Frontal cortex (tissue), 4 donors: ENCODE measurements at places on chromosomes 12 and 14. TPM values are rescaled to one million over a fixed set of nuclear protein-coding genes. Genes with fewer than 3 reads are reported as not detected.
A peak's percentile ranks its signal among the peaks of the same experiment; 100 is the strongest.

GRCh38 chr14:48504921-48505320 is 829.5 kb upstream of the MDGA2 start:
- DNase-seq = no peak

DNA sequence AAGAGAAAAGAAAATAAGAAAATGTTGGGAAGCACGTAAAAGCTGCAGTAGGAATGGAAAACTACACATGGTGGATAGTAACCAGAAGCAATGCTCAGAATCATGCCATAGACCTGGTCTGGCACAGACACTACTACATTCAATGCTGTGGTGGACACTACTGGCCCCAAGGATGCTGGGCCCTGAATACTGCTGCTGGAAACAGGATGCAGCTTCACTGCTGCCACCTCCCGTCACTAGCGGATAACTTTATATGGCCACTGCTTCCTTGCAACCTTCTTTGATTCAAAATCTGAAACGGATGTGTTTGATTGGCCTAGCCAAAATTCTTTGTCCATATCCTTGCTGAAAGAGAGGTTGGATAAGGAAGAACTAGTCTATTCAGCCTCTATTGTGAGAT is 30.7 kb downstream of the ADCY6 start:
- no peak for DNase-seq

- DNase-seq = no peak
Observed at GRCh38 chr12:114445401-114446323, 39.7 kb upstream of the TBX5 start.

GRCh38 chr14:56202256-56202655 is 84.0 kb downstream of the PELI2 start:
- no peak for DNase-seq

DNA sequence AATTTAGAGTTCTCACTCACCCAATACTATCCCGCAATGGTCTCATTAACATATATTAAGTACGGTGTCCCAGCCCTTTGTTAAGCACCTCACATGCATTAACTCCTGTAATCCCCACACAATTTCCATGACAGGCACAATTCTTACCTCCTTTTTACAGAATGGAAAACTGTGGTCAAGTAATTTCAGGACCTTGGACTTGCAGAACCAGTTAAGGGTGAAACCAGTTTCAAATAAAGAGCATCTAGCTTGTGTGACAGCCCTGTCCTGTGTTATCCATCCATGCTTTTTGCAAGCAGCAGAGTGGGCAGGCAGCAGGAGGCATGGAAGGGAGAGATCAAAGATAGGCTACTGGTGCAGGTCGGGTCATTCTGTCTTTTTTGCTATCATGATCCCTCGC is 470.8 kb downstream of the NELL2 start:
- no peak for DNase-seq

GRCh38 chr12:111503116-111503515 is 96.0 kb downstream of the ATXN2 start:
- DNase-seq = peak; percentile 21

Gene KRT79
- total RNA-seq = not detected

DNA sequence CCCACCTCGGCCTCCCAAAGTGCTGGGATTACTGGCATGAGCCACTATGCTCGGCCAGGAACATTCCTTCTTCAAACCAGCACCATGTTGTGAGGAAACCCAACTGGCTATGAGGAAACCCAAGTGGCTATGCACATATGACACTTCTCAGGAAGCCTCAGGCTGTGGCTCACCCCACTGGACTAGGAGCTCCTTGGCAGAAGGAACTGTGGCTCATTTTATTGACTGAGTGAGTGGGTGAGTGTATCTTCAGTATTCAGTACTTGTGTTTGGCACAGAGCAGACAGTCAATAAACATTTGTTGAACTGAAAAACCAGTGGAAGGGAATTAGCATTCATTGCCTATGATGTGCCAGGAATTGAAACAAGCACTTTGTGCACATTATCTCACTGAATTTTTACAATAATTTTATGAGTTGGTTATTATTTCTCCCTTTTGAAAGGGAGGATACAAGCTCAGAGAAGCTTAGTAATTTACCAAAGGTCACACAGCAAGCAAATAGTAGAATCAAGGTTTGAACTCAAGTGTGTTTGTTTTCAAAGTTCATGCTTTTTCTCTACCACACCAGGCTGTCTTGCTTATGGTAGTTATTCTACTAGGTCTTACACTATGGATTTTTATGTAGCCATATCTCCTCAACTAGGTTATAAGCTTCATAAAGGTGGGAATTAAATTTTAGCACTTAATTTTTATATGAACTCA is 121.6 kb downstream of the VEZT start:
- DNase-seq = no peak

Gene ZDHHC22
- 5.7 TPM for total RNA-seq

DNA sequence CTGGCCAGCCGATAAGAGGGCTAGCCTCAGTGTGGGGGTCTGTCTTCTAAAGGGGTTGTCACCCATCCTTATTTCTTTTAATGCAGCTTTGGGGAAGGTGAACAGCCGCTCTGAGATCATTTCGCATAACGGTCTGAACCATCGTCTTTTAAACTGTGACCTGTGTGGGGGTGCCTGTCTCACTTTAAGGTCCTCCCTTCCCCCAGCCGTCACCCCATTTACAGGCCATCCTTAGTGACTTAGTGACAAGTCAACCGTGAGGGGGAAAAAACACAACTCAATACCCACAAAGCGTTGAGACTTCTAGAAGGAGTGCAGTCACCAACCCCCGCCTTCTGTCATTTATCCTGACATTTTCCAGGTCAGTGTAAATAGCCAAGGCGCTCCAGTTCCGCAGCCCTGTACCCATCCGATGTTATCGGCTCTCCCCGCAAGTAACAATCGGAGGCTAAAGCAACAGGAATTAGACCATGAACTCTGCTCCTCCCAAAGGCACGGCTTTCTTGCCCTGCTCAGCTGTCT is 505 bp upstream of the DENND5B start:
- DNase-seq = peak; percentile 42

GRCh38 chr12:95100264-95101190 is 27.1 kb upstream of the NR2C1 start:
- DNase-seq = no peak

DNA sequence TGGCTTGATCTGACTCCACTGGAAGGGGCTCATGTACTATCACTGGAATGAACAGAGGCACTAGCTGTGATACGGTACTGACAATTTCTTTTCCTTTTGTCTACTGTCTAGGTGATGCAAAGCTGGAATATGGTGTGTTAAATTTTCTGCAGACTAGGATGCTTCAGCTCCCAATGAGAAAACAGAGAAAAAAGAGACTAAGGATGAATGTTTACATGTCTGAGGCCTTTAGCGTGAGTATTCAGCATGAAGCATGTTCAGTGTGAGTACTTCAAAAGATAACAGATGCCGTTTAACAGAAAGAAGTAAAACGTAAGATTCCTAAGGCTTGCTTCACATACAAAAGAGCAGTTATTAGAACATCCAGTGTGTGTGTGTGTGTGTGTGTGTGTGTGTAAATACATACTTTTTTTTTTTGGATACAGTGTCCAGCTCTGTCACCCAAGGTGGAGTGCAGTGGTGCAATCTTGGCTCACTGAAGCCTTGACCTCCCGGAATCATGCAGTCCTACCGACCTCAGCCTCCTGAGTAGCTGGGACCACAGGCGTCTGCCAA is 92.3 kb upstream of the FERMT2 start:
- DNase-seq = no peak

Gene NOXRED1
- total RNA-seq = 1.2 TPM

DNA sequence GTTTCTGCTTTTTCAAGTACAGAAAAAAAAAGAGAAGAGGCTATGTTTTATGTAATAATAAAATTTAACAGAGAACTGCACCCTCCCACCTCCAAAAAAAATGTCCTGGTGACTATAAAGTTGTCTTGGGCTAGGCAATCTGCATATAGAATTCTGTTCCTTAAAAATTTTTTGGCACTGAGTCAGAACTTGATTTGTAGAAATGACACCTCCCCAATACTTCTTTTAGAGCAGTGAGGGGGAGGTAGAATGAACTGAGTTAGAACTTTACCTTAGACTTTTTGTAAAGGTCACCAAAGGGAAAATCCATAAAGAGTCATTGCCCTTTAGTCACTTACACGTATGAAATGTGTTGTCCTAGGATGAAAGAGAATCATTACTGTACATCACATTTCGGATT is 80.0 kb downstream of the BTG1 start:
- no peak for DNase-seq

Gene KCNJ8
- total RNA-seq = 6.5 TPM

Gene A2ML1
- total RNA-seq = 0.41 TPM

DNA sequence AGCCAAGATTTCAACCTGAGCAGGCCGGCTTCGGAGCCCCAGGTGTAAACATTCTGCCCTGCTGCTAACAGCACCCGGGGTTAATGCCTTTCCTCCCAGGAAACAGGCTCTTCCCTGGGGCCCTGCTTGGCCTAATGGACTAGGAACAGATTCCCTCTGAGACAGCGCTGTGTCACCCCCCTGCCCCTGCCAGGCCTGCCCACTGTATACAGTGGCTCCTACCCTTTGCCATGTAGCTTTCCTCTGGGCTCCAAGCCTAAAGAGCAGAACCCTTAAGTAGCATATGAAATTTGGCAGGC is 28.3 kb upstream of the BCDIN3D start:
- no peak for DNase-seq

DNA sequence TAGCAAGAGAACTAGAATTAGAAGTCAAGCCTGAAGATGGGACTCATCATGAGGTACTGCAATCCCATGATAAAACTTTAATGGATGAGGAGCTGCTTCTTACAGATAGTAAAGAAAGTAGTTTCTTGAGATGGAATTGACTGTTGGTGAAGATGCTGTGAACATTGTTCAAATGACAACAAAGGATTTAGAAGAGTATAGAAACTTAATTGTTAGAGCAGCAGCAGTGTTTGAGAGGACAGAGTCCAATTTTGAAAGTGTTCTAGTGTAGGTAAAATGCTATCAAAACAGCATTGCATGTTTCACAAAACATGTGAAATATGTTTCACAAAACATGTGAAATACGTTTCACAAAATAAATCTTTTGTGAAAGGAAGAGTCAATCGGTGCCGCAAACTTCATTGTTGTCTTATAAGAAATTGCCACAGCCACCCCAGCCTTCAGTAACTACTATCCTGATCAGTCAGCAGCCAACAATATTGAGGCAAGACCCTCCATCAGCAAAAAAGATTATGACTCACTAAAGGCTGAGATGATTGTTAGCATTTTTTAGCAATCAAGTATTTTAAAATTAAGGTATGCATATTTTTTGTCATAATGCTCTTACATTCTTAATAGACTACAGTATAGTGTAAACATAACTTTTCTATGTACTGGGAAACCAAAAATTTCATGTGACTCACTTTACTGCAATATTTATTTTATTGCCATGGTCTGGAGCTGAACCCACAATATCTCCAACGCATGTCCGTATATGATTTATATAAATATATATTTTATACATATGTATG is 173.4 kb upstream of the BMP4 start:
- no peak for DNase-seq
